Activated T-cell treated with anti-CD3 and anti-CD28 coated beads for 1 hour (primary cell): ENCODE measurements at places on chromosomes 11 and 22.

- no peak for DNase-seq
Observed at GRCh38 chr11:45155058-45155551, 8.7 kb downstream of the PRDM11 start.

DNA sequence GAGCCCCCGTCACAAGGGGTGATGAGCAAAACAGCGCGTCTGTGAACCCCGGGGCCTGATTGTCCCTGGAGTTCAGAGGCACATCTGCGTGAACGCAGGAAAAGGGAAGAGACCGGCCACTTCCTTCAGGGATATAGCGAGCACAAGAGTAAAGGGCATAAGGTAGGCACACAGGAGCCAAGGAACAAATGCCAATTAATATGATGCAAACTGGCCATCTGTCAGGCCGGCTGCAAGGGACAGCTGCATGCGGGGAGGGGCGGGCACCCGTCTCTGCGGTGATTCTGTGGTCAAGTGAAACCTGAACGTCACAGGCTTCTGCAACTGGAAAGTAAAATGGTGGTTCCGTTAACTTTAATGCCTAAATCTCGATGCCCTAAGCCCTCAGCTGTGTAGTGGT lies 64.7 kb downstream of the TRIM29 start:
- no peak for DNase-seq

GRCh38 chr22:31173386-31174145 lies 13.6 kb downstream of the RNF185 start:
- no peak for DNase-seq

- no peak for DNase-seq
Observed at GRCh38 chr11:71103266-71103665, 149.1 kb downstream of the SHANK2 start.

GRCh38 chr11:65558002-65558929 lies at the start of gene LTBP3:
Gene LTBP3 (minus strand): TSS chr11:65558359. CDS start chr11:65557959, 400 bp downstream.
- no peak for DNase-seq

GRCh38 chr11:60895687-60896086 lies 10.7 kb downstream of the PRPF19 start:
- DNase-seq, result no peak

GRCh38 chr11:133553885-133554740 lies 21.8 kb upstream of the OPCML start:
- DNase-seq, result no peak

- DNase-seq, result no peak
Observed at GRCh38 chr11:80214413-80214812, 773.6 kb upstream of the TENM4 start.

DNA sequence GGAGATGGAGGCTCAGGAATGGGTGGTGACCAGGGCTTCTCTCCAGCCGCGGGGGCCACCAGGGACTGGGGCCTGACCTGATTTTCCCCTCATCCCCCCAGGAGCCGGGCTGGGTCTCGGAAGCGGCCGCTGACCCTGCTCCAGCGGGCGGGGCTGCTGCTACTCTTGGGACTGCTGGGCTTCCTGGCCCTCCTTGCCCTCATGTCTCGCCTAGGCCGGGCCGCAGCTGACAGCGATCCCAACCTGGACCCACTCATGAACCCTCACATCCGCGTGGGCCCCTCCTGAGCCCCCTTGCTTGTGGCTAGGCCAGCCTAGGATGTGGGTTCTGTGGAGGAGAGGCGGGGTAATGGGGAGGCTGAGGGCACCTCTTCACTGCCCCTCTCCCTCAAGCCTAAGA lies 3.8 kb downstream of the ZFPL1 start:
- DNase-seq, result no peak

- no peak for DNase-seq
Observed at GRCh38 chr11:121514432-121515334, 61.9 kb upstream of the SORL1-AS1 start.

DNA sequence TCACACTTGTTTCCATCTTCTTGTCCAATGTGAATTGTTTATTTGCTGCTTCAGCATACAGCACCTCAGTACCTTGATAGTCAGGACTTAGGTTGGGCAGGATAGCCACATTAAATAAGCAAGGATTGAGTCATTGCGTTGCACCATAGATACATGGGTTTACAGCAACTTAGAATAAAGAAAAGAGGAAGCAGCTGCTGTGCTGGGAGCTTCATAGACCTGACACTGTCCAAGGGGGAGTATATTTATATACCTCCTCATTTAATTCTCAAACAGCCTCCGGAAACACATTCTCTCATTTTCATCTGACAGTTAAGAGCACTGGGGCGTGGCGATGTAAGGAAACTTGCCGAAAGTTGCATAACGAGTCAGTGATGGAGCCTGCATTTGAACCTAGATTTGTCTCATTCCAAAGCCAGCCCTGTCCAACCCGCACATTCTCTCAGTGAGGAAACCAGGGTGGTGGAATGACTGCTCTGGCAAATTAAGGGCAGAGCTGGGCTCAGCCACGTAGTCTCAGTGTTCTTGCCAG lies 42.2 kb downstream of the UBASH3B start:
- DNase-seq, result peak; percentile 24

DNA sequence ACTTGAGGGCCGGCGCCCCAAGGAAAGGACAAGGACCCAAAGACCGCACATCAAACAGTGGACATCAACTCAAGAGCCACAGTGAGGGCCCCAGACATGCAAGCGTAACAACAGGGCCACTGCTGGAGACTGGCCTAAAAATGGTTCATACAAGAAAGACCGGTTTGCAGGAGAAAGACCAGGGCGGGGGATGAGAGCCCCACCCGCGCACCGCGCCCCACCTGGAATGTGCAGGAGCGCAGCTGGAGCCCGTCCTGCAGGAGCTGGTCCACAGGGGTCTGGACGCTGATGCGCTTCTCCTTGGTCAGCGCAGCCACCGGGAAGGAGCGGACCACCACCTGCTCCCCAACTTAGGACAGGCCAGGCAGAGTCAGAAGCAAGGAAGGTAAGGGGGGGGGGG lies 13.9 kb downstream of the SBF1 start:
- DNase-seq, result no peak

DNA sequence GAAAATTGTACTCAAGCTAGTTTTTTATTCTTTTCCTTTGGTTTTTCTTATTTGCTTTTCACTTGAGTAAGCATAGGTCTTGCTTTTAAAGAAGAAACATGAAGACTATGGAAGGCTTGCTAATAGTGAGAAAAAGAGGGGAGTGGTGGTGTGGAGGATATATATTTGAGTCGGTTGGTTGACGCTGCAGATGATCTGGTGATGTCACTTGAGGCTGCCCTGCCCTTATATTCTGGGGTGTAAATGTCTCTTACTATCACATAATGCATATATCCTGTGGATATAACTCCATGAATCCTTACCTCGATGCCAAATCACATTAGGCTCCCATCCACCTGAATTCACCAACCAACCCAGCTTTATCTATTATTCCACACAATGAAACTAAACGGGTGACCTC lies 2.9 kb downstream of the GRIA4 start:
- no peak for DNase-seq

DNA sequence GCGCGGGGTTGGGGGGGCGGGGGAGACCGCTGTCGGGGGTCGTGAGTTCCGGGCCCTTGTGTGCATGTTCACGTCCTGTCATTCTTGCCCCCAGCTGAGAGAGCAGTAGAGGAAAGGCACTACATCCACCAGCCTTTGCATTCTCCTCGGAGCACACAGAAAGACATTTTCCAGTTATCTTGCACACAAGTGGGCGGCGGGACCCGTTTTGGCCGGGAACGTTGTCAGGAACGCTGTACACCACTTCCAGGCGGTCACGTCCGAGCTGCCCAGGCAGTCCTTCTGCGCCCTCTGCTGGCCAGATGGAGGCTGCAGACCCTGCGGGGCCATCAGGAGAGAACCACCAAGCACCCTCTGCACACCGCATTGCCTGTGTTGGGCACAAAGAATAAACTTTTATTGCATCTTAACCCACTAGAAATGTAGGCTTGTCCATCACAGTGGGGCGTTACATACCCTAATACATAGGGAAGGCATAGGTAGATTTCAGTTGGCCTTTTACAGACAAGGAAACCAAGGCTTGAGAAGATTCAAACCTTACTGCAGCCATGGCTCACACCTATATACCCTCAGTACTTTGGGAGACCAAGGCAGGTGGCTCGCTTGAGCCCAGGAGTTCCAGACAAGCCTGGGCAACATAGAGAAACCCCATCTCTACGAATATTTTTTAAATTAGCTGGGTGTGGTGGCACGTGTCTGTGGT lies 2.8 kb upstream of the CDKN1C start:
- DNase-seq, result peak; percentile 87

DNA sequence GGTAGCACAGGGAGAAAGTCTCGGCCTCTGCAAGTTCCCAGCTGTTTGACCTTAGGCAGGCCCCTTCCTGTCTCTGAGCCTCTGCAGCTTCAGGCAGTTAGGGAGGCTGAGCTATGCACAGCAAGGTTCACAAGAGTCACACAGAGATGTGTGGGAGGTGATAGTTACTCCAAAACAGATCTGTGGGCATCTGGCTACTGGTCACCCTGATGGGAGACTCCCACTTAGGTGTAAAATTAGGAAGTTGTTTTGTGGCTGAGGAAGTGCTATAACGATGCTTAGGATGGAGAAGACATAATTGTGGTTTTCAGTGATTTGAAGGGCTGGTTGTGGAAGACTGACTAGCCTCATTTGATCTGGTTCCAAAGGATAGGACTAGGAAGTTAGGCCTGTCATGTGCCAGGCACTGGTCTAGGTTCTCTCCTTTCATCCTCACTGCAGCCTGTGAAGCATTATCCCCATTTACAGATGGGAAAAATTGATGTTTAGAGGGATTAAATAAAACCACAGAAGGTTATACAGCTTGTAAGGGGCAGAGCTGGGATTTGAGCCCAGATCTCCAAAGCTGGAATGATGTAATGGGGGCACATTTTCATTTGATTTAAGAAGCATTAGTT lies 13.5 kb downstream of the ACO2 start:
- no peak for DNase-seq

GRCh38 chr11:8357891-8358566 lies 94.4 kb upstream of the LMO1 start:
- no peak for DNase-seq

DNA sequence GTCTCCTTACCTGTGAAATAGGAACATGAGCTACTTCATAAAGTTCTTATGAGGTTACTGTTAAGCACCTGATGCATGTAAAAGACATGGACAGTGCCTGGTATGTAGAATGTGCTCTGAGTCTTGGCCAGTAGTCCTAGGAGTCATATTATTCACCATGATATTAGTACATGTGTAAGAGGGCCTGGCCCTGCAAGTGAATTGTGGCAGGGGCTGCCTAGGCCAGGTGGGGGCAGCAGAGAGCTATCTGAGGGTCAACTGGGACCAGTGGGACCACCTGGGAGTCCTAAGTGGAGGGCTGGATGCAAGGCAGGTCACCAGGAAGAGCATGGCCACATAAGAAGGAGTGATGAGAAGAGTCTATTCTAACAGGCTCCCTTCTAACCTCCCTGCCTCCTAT lies 529.5 kb downstream of the SOX6 start:
- no peak for DNase-seq

DNA sequence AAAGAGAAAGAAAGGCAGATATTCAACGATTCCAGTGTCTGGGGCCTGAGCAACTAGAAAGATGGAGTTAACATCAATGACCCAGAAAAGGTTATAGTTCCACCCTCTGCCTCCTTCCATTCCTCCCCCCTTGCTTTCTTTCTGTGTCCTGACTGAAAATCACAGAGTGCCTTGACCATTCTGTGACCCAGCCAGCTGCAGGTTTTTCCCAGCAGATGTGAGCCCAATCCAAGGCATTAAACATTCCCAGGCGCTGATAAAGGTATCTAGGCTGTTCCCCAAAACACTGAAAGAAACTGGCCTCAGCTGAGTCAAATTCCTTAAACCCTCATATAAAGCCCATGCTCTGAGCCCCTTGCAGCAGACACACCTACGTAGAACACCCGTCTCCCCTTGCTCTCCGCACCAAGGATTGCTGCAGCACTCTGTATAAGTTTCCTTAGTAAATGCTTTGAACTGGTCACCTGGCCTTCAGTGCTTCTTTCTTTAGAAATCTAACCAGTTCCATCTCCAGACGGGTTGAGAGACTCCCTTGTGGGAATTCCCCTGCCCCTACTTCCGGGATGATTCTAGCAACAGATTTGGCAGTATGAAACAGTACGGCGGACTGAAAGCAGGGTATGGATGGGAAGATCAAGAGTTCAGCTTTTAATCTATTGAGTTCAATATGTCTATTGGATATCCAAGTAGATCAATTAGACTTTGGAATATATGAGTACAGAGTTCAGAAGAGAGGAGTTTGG lies 48.8 kb upstream of the ZC3H12C start:
- DNase-seq, result no peak

GRCh38 chr11:65183201-65183891 lies 1.6 kb downstream of the CAPN1 start:
- no peak for DNase-seq

GRCh38 chr11:10770626-10771254 lies 19.7 kb downstream of the CTR9 start:
- DNase-seq, result no peak

DNA sequence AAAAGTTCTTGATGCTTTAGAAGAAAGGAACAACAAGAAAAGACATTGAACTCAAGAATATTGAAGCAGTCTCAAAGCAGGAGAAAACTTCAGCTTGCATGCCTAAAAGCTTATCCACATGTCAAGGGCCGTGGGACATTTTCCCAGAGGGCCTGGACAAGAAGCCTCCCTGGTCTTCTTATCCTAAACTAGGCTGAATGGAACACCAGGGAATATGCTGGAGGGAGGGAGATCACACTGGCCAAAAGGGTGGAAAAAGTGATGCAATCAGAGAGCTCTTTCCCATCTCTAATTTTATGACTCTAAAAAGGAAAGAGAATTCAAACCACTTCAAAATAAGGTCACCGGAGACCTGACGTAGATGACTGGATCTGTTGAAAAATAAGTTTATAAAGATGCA lies 107.2 kb downstream of the MPPED2 start:
- DNase-seq, result no peak

- no peak for DNase-seq
Observed at GRCh38 chr22:44305888-44306287, 6.9 kb downstream of the SHISAL1 start.

GRCh38 chr11:124075841-124076651 lies 34.9 kb upstream of the OR10G7 start:
- no peak for DNase-seq

DNA sequence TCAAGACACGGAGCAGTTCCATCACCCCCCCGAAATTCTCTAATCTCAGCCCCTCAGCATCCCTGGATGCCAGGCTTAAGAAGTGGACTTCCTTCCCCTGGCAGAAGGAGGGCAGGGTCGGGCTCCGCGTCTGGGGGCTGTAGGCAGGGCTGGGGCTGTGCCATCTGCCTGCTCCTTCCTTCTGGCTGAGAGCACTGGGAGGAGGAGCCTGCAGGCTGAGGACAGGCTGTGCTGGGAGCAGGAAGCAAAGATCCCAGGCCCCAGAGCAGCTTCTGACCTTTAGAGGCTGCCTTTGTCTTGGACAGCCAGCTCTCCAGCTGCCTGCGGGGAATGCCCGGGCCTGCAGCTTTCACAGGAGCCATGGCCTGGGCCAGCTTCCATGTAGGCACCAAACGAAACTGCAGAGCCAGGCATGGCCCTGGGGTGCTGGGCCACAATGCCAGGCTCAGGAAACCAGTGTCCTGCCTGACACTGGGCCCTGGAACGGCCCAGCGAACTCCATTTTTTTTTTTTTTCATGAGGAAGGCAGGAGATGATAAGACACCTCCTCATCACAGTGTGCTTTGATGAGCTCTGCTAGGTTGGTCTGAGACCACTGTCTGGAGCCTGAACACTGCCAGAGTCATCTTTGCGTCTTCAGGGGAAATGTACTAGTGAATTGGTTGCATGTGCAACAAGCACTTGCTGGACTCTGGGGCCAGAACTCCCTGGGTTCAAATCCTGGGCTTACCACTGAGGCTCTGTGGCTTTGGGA lies 67.9 kb downstream of the MCM5 start:
- no peak for DNase-seq

- DNase-seq, result no peak
Observed at GRCh38 chr11:17496406-17496805, 19.8 kb upstream of the ABCC8 start.
